ENCODE measurements at places on chromosomes 12 and 14. TPM values are rescaled to one million over a fixed set of nuclear protein-coding genes. Genes with fewer than 3 reads are reported as not detected.

Gene TAS2R13
- 0.16 TPM for total RNA-seq

DNA sequence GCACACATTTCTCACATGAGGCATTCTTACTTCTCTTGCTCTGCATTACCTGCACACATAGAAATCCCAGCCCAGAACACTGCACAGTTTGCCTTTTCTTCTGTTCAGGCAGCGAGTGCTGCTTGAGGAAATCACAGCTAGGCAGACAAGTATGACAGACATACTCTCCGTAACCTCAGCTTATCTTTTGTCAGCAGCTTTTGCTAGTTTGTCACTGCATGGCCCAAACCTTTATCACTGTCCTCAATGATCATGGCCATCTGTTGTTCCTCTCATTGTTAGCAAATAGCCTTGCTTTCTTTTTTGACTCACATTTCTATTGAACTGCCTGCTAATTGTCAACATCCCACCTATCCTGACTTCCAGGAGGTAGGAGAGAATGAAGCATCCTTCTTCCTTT lies 5.3 kb downstream of the ZNF10 start:
- DNase-seq: no peak
- H3K27me3 ChIP-seq: no peaks in the 10 kb centered on the region
- no peak overlapping the region for H3K4me3 ChIP-seq
- H3K4me1 ChIP-seq: peaks cover 11% of the 10 kb centered on the region

GRCh38 chr14:67457782-67458181 lies 30.7 kb downstream of the TMEM229B start:
- H3K27me3 ChIP-seq: peaks cover 42% of the 10 kb centered on the region
- H3K27ac ChIP-seq: no peak overlapping the region
- no peaks in the 10 kb centered on the region for H3K4me1 ChIP-seq
- H3K36me3 ChIP-seq: no peaks in the 10 kb centered on the region
- no peak for DNase-seq
- no peak overlapping the region for H3K4me3 ChIP-seq

DNA sequence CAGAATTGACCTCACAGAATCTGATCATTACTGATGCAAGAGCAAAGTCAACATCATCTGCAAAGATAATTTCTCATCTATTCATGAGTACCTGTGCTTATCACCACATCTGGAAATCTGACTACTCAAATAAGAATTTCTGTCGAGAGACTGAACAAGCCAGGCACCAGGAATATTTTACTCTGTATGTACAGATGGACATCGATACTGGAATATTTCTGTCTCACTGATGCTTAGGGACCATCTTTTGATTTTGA lies 105.2 kb downstream of the BICD1 start:
- H3K36me3 ChIP-seq: peaks cover 9% of the 10 kb centered on the region
- peaks cover 25% of the 10 kb centered on the region for H3K4me1 ChIP-seq
- H3K27ac ChIP-seq: no peak overlapping the region
- H3K4me3 ChIP-seq: no peak overlapping the region
- no peaks in the 10 kb centered on the region for H3K27me3 ChIP-seq

DNA sequence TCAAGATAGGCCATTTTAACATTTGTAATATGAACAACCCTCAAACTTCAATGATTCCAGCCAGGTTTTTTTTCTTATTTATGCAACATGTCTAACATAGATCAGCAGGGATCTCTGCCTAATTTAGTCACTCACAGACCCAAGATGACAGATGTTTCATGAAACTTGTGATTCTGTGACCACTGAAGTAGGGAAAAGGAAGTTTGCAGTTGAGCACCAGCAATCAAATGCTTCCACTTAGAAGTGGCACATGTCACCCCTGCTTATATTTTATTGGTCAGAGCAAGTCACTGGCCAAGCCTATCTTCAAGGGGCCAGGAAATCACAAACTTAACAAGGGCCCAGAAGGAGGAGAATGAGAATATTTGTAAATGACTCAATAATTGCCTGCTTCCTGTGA lies 150.6 kb downstream of the BCAT1 start:
- H3K36me3 ChIP-seq: no peaks in the 10 kb centered on the region
- H3K27ac ChIP-seq: no peak overlapping the region
- peaks cover 1% of the 10 kb centered on the region for H3K27me3 ChIP-seq
- no peak overlapping the region for H3K4me3 ChIP-seq

GRCh38 chr12:85504624-85505023 lies 224.6 kb downstream of the ALX1 start:
- no peaks in the 10 kb centered on the region for H3K27me3 ChIP-seq
- H3K27ac ChIP-seq: no peak overlapping the region
- H3K36me3 ChIP-seq: no peaks in the 10 kb centered on the region
- no peak for DNase-seq
- no peaks in the 10 kb centered on the region for H3K4me1 ChIP-seq

GRCh38 chr12:125310461-125310860 lies 245.2 kb downstream of the AACS start:
- H3K27me3 ChIP-seq: no peaks in the 10 kb centered on the region
- H3K4me3 ChIP-seq: no peak overlapping the region
- no peaks in the 10 kb centered on the region for H3K4me1 ChIP-seq
- DNase-seq: no peak
- H3K36me3 ChIP-seq: no peaks in the 10 kb centered on the region
- no peak overlapping the region for H3K27ac ChIP-seq

Gene SYCP3
- total RNA-seq: not detected

Gene PHETA1
- total RNA-seq: 15.6 TPM

DNA sequence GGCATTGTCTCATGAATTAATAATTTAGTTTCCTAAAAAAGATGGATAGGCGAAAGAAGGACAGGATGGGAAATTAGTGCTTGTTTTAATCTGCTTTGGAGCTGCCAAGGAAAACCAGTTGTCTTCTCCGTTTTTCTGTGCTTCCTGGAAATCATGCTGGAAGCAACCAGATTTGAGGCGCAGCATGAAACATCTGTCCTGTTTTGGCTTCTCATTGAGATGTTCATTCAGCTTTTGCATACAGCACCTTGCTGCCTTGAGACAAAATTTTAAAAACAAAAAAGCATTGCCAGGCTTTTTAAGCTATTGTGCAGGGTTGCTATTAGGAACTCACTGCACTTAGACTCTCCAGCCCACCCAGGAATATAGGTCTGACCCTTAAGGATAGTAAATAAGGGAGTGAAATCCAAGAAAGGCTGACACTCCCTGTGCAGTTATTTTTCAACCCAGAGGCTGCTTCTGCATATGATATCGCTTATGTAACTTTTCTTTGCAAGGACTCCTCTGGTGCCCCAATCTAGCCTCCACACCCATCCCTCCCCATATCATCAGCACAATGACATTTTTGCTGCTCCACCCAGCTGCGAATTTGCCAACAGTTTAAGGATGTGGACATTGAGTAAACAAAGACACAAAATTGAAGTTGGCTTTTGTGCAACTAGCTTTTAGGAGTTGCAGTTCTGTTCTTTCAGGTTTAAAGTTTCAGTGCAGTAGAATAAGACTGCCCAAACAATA lies 46.9 kb upstream of the MDM1 start:
- no peaks in the 10 kb centered on the region for H3K4me1 ChIP-seq
- H3K27me3 ChIP-seq: peaks cover 2% of the 10 kb centered on the region
- no peak for DNase-seq
- H3K4me3 ChIP-seq: no peak overlapping the region
- H3K36me3 ChIP-seq: no peaks in the 10 kb centered on the region
- no peak overlapping the region for H3K27ac ChIP-seq

Gene FAM90A1
- not detected for total RNA-seq

Gene RHOJ
- total RNA-seq: 8.0 TPM

GRCh38 chr12:14650789-14651188 lies 45.6 kb downstream of the GUCY2C start:
- DNase-seq: no peak
- H3K27ac ChIP-seq: no peak overlapping the region
- H3K4me1 ChIP-seq: no peaks in the 10 kb centered on the region
- H3K4me3 ChIP-seq: no peak overlapping the region

Gene POTEM
- total RNA-seq: not detected

DNA sequence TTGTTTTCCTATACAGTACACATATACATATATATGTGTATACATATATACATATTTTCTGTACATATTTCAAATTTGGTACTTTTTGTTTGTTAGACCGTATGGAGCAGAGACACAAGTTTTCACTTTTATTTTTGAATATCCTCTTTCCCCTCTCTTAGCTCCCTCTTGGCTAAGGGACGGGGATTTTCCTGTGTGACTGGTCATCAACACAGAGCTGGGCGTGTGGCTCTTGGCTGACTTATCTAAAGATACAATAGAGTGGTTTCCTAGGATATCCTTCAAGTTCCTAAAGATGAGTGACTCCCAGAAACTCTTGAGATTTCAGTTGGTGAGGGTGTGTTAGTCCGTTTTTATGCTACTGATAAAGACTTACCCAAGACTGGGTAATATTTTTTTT lies 1404.5 kb upstream of the TMEM132C start:
- no peak for DNase-seq
- H3K4me1 ChIP-seq: no peaks in the 10 kb centered on the region
- H3K27me3 ChIP-seq: no peaks in the 10 kb centered on the region
- H3K4me3 ChIP-seq: no peak overlapping the region
- H3K36me3 ChIP-seq: no peaks in the 10 kb centered on the region

GRCh38 chr12:104930388-104931326 lies 27.4 kb downstream of the SLC41A2 start:
- peaks cover 18% of the 10 kb centered on the region for H3K4me1 ChIP-seq
- DNase-seq: peak; percentile 7
- no peaks in the 10 kb centered on the region for H3K27me3 ChIP-seq
- H3K36me3 ChIP-seq: no peaks in the 10 kb centered on the region
- no peak overlapping the region for H3K27ac ChIP-seq
- no peak overlapping the region for H3K4me3 ChIP-seq

Gene GPR132
- total RNA-seq: 0.14 TPM

Gene TMBIM4
- total RNA-seq: 93.6 TPM

- no peak overlapping the region for H3K27ac ChIP-seq
- no peak overlapping the region for H3K4me3 ChIP-seq
- DNase-seq: no peak
Measured at GRCh38 chr12:130642856-130643255, 73.2 kb downstream of the RIMBP2 start.

DNA sequence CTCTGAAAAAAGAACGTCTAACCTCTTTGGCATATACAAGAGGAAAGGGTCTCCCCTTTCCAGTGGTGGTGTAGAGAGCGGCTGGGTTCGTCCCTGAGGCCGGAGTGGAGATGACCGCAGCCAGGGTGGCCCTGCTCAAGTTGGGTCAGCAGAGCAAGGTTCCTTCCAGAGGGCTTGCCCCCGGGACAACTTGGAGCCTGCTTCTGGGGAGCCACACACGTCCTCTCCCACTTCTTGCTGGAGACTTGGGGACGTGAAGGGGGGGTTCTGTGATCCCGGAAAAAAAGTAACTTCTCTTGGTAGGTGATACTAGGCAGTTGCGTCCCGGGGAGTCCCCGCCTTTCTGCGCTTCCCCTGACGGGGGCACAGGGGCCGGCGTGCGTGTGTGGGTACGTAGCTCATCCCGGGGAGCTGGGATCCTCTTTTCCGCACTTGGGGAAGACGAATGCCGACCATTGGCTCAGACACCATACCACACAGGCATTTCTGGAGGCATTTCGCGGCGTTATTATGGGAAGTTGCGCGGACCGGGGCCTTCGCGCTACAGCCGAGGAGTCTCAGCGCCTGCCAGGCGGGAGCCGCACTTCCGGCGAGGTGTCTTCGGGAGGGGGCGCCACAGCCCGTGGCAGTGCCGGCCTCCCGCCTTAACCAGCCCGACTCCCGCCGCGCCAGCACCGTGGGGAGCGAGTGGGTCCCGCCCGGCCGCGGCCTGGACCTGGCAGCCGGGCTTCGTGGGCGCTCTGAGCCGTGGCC lies 14.8 kb upstream of the PAX9 start:
- peaks cover 7% of the 10 kb centered on the region for H3K4me1 ChIP-seq
- H3K27ac ChIP-seq: no peak overlapping the region
- peak overlapping the region; percentile 65 for H3K4me3 ChIP-seq
- H3K27me3 ChIP-seq: peaks cover 36% of the 10 kb centered on the region
- DNase-seq: no peak

- no peak overlapping the region for H3K27ac ChIP-seq
- no peaks in the 10 kb centered on the region for H3K36me3 ChIP-seq
- no peak overlapping the region for H3K4me3 ChIP-seq
- no peak for DNase-seq
Measured at GRCh38 chr12:38898001-38898684, 7.2 kb downstream of the CPNE8 start.

DNA sequence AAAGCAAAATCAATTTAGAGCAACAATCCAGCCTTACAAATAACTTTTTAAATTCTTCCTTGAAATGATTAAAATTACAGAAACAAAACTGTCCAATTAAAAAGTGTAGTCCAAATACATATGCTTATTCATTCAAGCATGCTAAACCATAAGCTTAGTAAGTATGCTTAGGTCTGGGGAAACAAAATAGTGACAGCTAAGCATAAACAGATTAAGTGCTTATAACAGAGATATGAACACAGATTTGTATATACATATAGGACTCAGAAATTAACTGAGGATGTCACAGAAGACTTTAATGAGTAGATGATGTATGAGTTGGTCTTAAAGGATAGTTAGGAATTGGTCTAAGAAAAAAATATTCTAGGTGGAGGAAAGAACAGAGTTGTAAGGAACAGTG lies 41.8 kb downstream of the SCAF11 start:
- H3K36me3 ChIP-seq: peaks cover 33% of the 10 kb centered on the region
- no peak overlapping the region for H3K4me3 ChIP-seq
- H3K27ac ChIP-seq: peak overlapping the region; percentile 5
- no peak for DNase-seq
- peaks cover 1% of the 10 kb centered on the region for H3K27me3 ChIP-seq

Gene TAS2R19
- 0.41 TPM for total RNA-seq

- H3K27me3 ChIP-seq: peaks cover 42% of the 10 kb centered on the region
- peak within 1 kb of the TSS; percentile 82 for H3K4me3 ChIP-seq
- no peaks in the 10 kb centered on the region for H3K36me3 ChIP-seq
- no peak within 1 kb of the TSS for H3K27ac ChIP-seq
Measured at GRCh38 chr12:116881325-116881876, at the start of gene HRK. Gene HRK, minus strand, starts transcription at chr12:116881441. Its CDS starts 134 bp downstream, at chr12:116881307.

GRCh38 chr14:96267916-96268315 lies 11.9 kb downstream of the BDKRB1 start:
- peaks cover 76% of the 10 kb centered on the region for H3K36me3 ChIP-seq
- peaks cover 9% of the 10 kb centered on the region for H3K27me3 ChIP-seq
- DNase-seq: no peak
- H3K4me1 ChIP-seq: peaks cover 85% of the 10 kb centered on the region
- H3K4me3 ChIP-seq: peak overlapping the region; percentile 59
- H3K27ac ChIP-seq: peak overlapping the region; percentile 94

DNA sequence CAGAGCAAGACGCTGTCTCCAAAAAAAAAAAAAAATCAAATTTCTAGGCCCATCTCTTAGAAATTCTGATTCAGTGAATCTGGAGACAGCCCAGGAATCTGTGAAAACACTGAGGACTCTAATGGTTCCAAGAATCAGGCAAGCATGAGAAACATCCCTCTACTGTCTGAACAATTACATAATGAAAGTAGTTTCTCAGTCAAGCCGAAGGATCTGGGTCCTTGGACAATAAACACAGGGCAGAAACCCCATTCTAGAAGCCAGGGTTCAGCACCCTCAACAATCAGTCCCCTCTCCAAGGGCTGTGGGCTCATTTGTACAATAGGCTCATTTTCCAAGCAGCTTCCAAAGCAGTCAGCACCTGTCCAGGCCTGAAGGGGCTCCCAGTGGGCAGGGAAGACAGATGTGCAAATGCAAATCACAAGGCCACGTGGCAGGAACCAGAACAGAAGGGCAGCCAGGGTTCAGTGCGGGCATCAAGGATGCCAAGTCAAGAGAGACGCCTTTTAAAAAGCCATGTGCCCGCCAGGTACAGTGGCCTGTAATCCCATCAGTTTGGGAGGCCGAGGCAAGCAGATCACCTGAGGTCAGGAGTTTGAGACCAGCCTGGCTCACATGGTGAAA lies 96.1 kb downstream of the KSR2 start:
- H3K27me3 ChIP-seq: peaks cover 4% of the 10 kb centered on the region
- no peak overlapping the region for H3K4me3 ChIP-seq
- no peaks in the 10 kb centered on the region for H3K36me3 ChIP-seq
- no peak overlapping the region for H3K27ac ChIP-seq
- H3K4me1 ChIP-seq: peaks cover 6% of the 10 kb centered on the region
- DNase-seq: no peak
